ENCODE measurements at places on chromosomes 5 and 9.

DNA sequence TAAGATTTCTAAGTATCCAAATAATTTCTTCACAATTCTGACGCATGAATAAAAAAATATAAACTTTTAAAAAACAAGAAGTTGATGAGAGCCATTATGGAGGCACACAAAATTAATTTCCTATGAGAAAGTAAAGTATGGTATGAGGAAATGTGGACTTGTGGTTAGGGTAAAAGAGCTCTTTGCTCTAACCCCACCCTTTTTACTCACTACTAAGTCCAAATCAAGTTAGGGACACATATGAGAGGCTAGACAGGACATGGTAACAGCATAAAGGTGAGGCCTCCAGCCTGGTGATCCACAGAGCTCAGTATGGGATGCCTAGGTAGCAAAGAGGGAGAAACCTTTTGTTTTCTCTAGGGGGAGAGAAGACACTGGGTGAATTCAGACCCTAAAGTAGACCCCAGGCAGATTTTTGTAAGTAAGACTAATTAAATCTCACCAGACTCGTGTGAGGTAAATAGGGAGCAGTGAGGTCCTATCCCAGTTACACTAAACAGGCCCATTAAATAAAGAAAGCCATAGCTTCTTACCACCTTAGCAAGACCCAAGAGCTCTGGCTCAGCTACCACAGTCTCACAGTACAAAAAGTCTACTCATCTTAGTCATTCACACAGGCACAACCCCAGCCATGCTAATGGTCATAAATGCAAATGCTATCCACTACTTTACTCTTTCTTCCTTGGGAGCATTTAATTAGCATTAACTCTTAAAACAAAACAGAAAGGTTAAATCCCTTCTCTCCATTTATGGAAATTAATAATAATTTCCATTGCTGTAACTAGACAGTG, 42.6 kb downstream of the MLLT3 start:
- DNase-seq = no peak

GRCh38 chr5:57719216-57719615, 236.6 kb upstream of the ACTBL2 start:
- DNase-seq = no peak

- DNase-seq = no peak
These were observed 8.1 kb downstream of the ZNF366 start for GRCh38 chr5:72499090-72499489.

- no peak for DNase-seq
These were observed 41.7 kb downstream of the PALM2AKAP2 start for GRCh38 chr9:109821711-109822110.

DNA sequence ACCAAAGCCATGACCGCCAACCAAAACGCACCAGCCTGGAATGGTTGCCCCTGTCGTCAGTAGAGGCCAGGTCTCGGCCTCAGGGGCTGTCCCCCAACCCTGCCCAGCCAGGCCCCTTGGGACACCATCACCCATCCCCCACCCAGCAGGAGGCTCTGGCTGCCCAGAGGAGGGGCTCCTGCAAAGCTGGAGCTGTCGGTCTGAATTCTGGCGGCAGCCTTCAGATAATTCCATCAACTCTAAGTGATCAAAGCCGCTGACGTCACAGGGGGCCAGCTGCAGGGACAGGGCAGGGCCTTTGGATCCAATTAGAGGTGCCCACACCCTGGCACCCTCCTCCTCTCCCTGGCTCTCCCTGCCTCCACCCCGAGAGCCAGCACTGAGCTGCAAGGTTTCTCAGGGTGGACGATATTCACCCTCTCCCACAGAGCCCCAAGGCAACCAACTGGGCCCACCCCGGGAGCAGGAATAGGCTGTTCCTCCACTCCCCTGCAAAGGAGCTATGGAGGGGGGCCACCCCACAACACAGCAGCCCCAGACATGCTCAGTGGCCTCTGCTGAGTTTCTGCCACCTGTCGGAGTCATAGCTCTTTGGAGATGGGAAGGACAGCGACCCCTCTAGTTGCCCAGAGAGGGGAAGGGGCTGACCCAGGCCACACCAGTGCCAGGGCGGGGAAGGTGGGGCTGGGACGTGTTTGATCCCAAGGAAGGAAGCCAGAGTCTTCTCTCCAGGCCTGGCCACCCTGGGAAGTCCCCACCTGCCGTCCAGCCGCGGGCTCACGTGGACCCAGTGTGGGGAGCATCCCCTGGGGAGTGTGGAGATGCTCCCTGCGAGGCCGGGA, 78.4 kb downstream of the NTNG2 start:
- no peak for DNase-seq

- DNase-seq = no peak
These were observed 47.4 kb upstream of the OLFM1 start for GRCh38 chr9:135039916-135040645.
